ENCODE measurements at places on chromosomes 4 and X. TPM values are rescaled to one million over a fixed set of nuclear protein-coding genes. Genes with fewer than 3 reads are reported as not detected.

NPY1R gene
- 1.4 TPM for total RNA-seq

DNA sequence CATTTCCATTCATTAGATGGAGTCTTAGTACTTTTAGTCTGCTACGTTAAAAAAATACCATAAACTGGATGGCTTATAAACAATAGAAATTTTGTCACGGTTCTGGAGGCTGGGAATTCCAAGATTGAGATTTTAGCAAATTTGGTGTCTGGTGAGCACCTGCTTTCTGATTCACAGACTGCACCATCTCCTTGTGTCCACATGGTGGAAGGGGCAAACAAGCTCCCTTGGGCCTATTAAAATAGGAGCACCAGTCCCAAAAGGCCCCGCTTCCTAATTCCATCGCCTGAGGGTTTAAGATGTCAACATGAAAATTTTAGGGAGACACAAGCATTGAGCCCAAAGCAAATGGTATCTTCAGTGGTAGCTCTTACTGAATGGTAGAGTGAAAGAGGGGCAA, 120.5 kb upstream of the MAP9 start:
- no peak for DNase-seq

MUC7 gene
- total RNA-seq = not detected

GRCh38 chr4:40309250-40309774, 25.8 kb upstream of the CHRNA9 start:
- DNase-seq = peak; percentile 92

FAT1 gene
- total RNA-seq = 175 TPM

DNA sequence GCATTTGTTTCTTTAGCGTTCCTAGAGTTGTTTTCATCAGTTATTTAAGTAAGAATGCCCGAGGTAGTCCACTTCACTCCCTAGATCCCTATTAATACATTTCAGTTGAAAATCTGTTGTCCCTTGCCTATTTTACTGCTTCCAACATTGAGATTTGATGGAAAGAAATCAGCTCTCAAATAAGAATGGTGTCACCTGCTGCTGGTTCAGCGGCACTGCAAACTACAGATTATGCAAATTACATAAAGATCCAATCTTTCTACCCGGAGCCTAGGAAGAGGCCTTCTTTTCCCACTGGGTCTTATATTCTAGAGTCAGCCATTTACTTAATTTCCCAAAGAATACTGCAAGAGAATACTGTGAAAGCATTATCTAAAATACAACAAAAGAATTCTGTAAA, 597.6 kb upstream of the MAGEB2 start:
- DNase-seq = no peak

DNA sequence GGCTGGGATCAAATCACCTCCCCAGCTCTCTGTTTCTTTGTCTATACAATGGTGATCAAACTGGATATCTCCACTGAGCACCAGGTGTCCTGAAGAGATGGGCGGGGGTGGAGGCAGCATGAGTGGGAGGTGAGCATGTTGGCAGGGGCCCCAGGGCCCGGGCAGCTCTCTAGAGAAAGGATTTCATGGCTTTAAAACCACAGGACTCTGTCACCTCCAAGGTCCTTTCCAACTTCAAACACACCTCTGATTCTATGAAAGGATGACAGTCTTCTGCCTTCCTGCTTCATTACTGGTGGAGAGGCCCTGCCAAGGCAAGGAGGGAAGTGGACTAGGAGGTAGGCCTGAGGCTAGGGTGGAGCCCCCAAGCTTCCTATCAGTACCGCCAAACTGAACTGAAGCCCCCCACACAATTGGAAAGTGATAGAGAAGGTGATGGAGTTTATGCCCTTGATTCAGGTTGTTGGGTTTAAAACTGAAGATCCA, 38.6 kb downstream of the TRIM2 start:
- DNase-seq = no peak

GRCh38 chr4:164169591-164169990, 584.3 kb upstream of the SMIM31 start:
- no peak for DNase-seq

- no peak for DNase-seq
Measured at GRCh38 chrX:150161193-150161592, 201.9 kb upstream of the MAMLD1 start.

- no peak for DNase-seq
Measured at GRCh38 chrX:16920075-16920474, 26.4 kb upstream of the REPS2 start.

AKAP14 gene
- 1.4 TPM for total RNA-seq

- no peak for DNase-seq
Measured at GRCh38 chrX:45592101-45592500, 391.4 kb upstream of the DIPK2B start.

DNA sequence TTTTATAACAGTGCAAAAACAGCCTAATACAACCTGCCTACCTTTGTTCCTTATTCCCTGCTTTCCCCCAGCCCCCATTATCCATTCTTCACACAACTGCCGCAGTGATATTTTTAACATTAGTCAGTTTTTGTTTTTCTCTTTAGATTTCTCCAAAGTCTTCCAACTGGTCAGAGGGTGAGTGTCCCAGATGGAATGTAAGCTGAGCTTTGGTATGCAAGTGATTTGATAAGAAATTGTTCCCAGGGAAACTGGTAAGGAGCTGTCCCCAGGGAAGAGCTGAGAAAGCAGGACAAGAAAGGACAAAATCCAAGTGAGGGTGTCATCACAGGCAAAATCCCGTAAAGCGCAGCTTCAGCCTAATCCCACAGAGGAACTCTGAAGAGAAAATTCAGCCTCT, 475.5 kb upstream of the ADGRL3 start:
- DNase-seq = no peak

HSFX4 gene
- not detected for total RNA-seq

UNC5C gene
- total RNA-seq = 1.8 TPM

DNA sequence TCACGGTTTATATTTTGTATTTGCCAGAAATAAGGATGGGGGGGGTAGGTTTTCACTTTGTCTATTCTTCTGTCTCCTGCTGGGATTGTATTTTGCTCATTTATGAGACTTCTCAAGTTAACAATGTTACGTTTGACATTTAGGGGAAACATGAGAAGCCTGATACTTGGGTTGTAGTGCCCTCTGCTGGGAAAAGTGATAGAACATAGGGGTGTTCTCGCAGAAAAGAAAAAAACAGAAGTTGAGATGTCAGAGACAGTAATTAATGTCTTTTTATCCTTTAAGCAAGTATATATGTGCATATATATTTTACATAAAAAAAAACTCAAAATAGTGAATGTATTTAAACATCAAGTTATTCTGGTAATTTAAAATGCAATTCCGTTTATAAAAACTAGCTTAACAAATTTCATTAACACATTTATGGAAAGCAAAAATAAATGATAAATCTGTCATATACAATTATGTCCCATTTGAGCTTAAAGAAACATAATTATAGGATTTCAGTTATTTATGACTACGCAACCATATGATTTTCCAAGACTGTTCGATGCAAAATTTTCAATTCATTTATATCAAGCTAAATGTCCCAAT, 46.0 kb upstream of the TMPRSS11F start:
- peak; percentile 41 for DNase-seq

FHIP1A gene
- total RNA-seq = 20.2 TPM

GLRB gene
- 2.6 TPM for total RNA-seq

DNA sequence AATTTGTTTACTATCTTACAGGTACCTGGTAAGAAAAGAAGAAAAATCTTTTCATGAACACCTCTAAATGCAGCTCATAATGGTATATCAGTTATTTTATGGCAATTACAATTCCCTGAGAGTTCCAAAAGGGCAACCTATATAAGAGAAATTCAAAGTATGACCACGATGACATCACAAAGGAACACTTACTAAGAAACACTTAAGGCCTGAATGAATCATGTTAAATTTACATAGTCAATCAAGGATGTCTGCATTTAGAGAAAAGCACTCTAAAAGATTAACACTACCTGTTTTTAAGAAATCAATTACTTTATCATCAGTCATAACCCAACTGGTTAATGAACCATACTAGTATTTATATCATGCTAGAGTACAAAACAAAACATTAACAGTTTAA, 63.9 kb downstream of the LCORL start:
- no peak for DNase-seq

F9 gene
- total RNA-seq = not detected

DNA sequence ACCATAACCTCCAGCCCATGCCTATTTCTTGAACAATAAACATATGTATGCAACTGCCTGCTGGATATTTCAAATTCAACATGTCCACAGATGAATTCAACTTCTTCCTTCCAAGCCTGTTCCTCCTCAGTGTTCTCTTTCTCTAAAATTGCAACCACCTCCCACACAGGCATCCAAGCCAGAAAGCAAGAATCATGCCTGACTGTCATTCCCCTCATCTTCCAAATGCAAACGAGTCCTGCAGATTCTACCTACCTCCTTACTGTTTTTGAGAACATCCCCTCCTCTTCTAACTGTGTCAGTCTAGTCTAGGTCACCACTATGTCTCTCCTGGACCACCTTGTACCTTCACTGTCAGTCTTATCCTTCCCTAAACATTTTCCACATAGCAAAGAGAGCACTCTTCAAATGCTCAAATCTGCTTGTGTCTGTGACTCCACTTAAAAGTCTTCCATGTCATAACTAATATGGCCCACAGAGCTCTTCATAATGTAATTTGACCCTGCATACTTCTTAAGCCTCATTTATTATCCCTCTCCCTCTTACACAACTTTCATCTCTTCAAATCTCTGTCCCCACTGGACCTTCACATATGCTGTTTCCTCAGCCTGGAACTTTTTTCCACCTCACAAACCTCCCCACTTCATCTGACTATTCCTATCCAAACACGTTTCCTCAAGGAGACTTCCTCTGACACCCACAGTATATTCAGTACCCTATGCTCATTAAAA, 25.7 kb downstream of the MAPK10 start:
- no peak for DNase-seq

- no peak for DNase-seq
Measured at GRCh38 chr4:141890279-141890678, 253.9 kb downstream of the IL15 start.

GSPT2 gene
- total RNA-seq = 5.9 TPM

GPC4 gene
- 8.0 TPM for total RNA-seq

CXCL3 gene
- 1.4 TPM for total RNA-seq

- DNase-seq = no peak
Measured at GRCh38 chr4:140790765-140791164, 34.6 kb upstream of the TBC1D9 start.

FAM184B gene
- 0.09 TPM for total RNA-seq

GUCY1B1 gene
- 12.6 TPM for total RNA-seq

DNA sequence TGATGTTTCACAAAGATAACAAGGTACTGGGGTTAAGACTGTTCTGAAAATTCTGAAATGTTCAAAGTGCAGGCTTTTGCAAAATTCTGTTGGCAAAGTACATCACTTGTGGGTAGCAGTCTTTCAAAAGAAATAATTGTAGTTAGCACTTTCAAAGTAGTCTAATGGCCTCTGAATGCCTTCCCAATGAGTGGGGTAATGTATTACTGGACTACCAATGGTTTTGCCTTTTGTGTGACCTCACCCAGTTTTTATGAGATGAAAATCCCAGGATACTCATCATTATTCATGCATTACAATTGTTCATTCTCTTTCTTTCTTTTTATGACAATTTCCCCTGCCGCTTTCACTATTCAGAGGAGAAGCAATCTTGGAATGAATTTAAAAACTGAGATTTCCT, 686.1 kb downstream of the GLUD2 start:
- no peak for DNase-seq

- no peak for DNase-seq
Measured at GRCh38 chr4:120858776-120859175, 63.8 kb downstream of the PRDM5 start.

DNA sequence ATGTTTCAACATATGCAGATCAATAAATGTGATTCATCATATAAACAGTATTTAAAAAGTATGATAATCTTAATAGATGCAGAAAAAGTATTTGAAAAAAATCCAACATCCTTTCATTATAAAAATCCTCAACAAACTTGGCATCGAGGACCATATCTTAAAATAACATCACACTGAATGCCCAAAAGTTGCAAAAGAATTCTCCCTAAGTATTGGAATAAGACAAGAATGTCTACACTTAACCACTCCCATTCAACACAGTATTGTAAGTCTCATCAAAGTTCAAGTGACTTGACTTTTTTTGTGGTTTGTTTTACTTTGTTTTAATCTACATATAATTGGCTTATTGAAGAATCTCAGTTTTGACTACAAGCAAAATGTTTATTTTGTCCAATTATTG, 779.0 kb upstream of the SLIT2 start:
- no peak for DNase-seq

LRIT3 gene
- total RNA-seq = 0.27 TPM

GDPD2 gene
- not detected for total RNA-seq

DNA sequence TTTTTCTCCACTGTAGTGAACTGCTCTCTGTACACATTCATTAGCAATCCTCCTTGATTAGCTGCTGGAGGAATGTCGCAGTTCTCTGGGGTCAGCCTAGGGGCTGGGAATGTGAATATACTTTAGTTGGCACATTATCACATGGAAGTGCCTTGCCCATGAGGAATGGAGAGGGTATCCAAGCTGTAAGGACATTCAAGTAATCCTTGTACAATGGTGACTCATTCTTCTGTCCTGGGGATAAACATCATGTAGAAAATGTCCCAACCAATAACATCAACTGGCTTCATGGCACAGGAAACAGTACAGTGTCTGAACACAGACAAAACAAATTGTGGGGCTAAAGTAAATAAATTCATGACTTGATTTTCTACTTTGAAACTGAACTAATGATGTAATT, 147.1 kb downstream of the GLRA2 start:
- no peak for DNase-seq

DNA sequence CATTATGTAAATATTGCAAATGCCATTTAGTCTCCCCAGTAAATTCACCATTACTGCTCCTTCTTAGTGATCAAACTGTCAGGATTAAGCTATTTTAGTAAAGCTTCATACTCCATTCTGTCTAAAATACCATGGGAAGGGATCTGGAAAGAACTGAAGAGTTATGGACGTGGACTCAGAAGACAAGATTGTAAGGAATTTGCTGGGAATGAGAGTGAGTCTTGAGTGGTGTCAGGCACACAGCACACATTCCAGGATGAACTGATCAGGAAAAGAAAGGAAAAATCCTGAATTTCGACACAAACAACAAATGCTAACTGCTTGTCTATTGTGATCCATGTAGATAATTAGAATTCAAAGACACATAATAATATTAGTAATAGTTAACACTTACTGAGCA, 311.0 kb downstream of the CENPC start:
- no peak for DNase-seq

DNA sequence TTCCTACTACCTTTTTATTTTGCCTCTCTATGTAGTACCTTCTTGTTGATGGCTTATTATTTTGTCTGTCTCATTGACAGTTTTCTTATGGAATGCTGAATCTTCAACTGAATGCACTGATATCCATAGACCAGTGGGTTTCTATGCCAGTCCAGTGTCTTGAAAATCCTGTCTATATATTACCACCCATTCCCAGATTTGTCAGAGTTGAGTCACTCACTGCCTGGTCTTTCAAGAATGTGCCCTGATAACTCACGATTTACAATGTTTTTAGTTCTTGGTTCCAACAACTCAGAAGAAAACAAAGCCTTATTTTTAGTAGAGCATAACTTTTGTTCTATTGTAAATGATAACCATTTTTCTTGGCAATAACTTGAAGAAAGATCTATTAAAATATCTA, 606.0 kb upstream of the PITX2 start:
- DNase-seq = no peak

LEF1 gene
- total RNA-seq = 22.4 TPM
